Erythroblast (primary cell): ENCODE measurements at places on chromosomes 12 and 14.

GRCh38 chr12:22190969-22191368 lies 143.5 kb downstream of the ST8SIA1 start:
- DNase-seq: no peak

- DNase-seq: no peak
Observed at GRCh38 chr14:87955501-87955900, 37.5 kb downstream of the GALC start.

GRCh38 chr12:19639781-19640415 lies 200.6 kb downstream of the AEBP2 start:
- DNase-seq: peak; percentile 81

GRCh38 chr14:100221533-100222223 lies 17.3 kb upstream of the YY1 start:
- DNase-seq: peak; percentile 83

DNA sequence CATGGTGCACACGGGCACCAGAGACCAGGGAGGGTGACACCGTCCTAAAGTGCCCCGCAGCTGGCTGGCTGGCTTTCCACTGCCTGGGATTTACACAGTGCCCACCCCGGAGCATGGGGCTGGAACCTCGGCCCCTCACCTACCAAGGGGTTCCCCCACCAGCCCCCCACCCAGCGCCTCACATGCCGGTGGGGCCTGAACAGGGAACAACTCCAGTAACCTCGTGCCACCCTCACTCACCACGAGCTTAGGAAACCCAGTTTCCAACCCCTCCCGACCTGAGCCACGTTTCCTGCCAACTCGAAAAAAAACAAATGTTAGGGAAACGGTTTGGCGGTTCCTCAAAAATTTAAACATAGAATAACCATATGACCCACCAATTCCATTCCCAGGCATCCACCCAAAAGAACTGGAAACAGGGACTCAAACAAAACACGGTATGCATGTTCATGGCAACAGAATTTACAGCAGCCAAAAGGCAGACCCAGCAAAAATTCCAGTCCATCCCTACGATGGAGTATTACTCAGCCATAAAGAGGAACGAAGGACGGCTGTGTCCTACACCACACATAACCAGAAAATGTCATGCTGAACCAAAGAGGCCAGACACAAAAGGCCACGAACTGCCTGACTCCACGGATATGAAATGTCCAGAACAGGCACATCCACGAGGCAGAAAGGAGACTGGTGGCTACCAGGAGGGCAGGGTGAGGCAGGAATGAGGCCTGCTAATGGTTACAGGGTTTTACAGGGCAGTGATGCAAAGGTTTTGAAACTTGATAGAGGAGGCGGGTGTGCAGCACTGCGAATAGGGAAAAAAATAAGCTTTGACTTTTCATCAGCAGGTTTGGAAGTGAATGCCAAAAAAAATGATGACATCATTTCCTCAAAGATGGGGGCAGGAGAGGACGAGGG lies 68.9 kb downstream of the NCOR2 start:
- peak; percentile 50 for DNase-seq
